ENCODE measurements at places on chromosomes 12 and 14.
A peak's percentile ranks its signal among the peaks of the same experiment; 100 is the strongest.

- no peak for DNase-seq
Measured at GRCh38 chr14:36517242-36518030, 2.6 kb downstream of the NKX2-1 start.

DNA sequence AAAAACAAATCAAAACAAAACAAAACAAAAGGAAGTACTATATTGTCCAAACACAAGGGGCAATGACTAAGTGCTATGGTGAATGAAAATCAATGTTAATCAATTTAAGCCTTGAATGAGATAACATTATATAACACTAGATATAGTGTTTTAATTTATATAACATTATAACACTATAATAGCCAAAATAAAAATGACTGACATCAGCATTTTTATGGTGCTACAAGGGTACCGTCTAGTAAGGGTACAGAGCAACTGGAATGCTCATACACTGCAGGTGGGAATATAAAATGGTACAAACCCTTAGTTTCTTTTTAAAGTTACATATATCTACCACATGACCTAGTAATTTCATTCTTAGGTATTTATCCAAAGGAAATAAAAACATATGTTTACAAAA lies 5.7 kb downstream of the NEDD8 start:
- DNase-seq: no peak

GRCh38 chr12:30885321-30885720 lies 41.2 kb upstream of the TSPAN11 start:
- no peak for DNase-seq

- no peak for DNase-seq
Measured at GRCh38 chr12:66942741-66943465, 264.0 kb upstream of the GRIP1 start.

DNA sequence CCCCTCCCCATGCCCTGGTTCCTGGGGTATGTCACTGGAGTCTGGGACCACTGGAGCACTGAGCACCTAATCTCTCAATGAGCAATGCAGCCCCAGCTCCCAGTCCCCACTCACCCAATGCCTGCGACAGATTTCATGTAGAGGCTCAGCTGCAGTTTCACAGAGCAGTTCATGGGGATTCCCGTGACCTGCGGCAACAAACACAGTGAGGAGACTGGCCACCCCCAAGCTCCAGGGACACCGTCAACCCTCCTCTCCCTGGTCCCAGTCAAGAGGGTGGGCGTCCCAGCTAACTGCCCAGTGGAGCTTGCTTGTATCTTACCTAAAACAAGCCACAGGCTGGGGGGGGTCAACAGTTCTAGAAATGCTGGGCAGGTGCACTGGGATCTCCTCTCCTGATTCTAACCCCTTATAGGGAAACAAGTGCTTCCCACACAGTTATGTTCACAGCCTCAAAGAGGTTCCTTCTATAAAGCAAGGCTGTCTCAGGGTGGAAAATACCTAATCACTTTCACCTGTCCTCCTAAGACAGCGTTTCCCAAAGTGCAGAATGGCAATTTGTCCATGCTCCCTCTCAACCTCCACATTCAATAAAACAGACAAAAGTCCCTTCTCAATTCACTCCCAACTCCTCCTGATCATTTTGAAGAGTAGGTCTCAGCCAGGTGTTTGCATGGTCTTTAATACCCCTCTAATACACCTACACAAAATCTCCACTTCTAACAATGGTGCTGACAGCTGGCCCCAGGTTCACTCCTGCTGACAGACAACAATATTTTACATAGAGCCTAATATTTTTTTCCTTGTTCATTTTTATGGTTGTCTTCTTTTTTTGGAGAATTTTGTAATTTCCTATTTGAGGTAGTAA lies 68.3 kb downstream of the SCARB1 start:
- DNase-seq: no peak

DNA sequence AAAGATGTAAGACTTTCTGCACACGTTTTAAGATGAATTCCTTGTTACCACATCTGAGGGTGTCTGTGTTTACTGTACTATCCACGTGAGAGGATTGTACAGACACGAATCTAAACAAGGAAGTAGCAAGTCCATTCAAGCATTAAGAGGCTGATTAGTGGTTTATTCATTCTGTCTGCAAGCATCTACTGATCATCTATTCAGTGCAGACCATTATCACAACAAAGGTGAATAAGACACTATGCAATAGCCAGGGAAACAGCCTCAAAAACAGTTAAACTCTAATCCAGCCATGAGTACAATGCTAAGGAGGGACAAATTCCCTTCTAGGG lies 111.6 kb upstream of the PZP start:
- DNase-seq: no peak

- DNase-seq: peak; percentile 45
Measured at GRCh38 chr12:91406920-91407341, 224.3 kb upstream of the DCN start.

DNA sequence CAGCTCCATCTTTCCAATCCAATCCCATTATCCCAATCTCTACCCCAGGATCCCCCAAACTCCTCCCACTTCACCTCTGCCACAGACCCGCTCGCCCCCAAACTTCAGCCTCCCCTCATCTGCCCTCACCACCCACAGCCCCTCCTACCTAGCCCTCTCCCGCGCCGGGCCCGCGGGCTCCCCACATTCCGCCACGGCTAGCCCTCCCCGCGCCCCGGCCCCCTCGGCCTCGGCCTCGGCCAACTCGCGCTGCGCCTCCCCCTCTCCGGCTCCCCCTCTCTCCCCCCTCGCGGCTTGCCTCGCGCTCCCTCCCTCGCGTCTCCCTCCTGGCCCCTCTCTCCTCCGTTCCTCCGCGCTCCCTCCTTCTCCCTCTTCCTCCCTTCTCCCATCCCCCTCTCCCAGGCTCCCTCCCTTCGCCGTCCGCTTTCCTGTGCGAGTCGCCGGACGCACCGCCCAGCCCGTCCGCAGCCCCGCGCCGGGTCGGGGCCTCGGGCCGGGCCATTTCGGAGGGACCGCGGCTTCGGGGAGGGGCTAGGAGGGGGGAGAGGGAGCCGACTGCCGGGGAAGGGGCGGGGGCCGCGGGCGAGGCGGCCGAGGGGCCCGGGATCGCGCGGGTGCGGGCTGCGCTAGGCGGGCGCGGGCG lies at the start of gene ATN1:
Gene ATN1, plus strand, starts transcription at position 581 of the 643 bp plus-strand sequence. CDS start 6,043 bp downstream, outside the sequence.
- peak; percentile 44 for DNase-seq

GRCh38 chr12:57936513-57936883 lies 4.9 kb upstream of the ATP23 start:
- no peak for DNase-seq

- no peak for DNase-seq
Measured at GRCh38 chr14:64906022-64906421, 8.2 kb upstream of the CHURC1 start.

DNA sequence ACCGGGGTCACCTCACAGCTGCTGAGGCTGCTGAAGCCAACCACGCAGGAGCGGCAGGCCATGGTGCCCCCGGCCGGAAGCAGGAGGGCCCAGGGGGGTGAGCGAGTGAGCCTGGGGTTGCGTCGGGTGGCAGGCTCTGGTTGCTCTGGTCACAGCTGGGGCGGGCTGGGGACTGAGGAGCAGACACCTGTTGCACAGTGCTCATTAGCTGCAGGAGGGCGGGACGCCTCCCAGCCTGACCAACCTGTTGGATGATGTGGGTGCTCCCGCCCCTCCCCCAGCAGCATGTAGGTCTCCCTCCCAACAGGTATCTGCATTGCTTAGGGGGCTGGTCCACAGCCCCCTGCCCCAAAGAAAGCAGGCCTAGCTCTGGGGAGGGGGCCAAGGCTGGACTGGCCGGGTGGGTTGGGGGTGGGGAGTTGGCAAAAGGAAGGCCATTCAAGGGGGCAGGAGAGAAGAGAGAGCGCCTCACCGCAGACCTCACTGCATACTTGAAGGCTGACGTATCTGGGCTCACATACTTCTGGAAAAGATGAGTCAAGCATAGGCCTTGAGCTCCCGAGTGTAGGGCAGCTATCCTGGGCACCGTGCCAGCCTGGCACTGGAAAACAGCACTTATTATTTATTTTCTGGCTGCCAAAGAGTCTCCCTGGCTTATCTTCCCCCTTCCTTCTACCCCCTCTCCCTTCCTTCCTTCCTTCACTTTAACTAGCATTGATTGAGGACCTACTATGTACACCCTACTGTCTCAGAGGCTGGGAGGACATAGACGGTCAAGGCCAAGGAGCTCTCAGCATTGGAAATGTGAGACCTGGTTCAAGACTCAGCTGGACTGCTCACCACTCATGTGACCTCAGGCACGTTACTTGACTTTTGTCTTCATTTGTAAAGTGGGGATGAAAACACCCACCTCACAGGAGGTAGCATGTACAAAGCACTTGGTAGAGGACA lies at the start of gene KRT80:
Gene KRT80, minus strand, starts transcription at position 174 of the 951 bp plus-strand sequence. Its CDS starts 112 bp downstream, at position 62.
- peak; percentile 70 for DNase-seq

Measured in inflammatory macrophage treated with lipopolysaccharide for 4 hours (primary cell).